T-helper 2 cell (primary cell): ENCODE measurements at places on chromosomes 11 and 22.

GRCh38 chr22:20407829-20408228 is 13.9 kb downstream of the ZNF74 start:
- no peak for DNase-seq

DNA sequence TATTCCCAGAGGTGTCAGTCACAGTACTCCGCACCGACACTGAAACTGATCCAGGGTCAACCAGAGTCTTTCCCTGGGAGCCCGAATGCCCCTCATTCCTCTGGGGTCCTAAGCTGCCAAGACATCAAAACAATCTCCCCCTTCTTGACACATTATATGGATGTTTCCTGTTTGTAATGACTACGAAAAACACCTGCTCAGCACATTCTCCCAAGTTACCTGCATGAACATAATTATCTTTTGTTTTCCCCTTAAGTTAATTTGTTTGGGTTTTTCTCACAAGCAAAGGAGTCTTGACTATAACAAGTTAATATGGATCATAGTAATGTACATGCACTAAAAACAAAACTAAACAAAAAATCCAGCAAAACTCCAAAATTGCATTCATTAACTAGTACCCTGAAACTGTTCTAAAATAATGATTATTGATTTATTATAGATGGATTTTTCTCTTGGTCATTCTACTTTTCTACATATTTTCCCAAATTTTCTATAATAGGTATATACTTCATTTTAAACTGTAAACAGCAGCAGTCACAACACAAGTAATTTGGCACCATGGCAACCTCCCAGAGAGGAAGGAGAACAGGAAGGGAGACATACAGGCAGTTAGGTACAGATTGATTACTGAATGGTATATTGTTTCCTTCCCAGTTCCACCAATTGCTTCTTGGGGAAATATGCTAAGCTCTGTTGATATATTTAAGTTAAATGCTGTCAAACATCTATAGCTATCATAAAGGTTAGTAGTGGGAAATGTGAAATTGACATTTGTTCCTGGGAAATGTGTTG is 631.5 kb downstream of the METTL15 start:
- DNase-seq: no peak

DNA sequence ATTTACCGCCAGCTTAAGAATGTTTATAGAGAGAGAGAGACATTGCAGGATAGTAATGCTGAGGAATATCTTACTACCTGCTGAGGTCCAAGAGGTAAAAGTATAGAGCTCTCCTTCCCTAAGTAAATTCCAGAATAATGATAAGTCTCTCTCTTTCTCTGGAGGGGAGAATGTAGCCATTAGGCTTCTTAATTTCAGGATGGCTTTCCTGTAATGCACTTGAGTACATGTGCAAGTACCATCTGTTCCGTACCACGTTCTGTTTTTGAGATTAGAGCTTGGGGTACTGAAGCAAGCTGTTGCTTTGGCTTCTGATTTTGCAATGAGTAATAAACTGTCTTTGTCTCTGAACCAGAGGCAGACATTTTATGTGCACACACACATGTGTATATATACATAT is 1314.0 kb downstream of the JRKL start:
- no peak for DNase-seq

DNA sequence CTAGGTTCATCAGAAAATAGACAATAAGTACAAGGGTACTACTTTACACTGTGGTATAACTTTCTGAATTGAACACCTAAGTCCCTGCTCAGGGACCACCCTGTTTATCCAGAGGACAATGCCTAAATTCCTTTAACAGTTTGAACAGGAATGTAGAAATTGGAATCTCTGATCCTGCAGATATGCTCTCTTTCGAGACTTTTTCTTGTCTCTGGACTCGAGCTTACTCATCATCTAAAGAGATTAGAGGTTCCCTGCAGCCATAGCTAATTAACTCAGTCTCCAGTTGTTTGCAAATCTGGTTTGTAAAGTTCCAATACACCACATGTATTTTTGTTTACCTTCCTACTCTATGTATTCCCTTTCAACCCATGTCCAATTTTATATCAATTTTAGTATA is 1.0 kb downstream of the HOATZ start:
- no peak for DNase-seq

DNA sequence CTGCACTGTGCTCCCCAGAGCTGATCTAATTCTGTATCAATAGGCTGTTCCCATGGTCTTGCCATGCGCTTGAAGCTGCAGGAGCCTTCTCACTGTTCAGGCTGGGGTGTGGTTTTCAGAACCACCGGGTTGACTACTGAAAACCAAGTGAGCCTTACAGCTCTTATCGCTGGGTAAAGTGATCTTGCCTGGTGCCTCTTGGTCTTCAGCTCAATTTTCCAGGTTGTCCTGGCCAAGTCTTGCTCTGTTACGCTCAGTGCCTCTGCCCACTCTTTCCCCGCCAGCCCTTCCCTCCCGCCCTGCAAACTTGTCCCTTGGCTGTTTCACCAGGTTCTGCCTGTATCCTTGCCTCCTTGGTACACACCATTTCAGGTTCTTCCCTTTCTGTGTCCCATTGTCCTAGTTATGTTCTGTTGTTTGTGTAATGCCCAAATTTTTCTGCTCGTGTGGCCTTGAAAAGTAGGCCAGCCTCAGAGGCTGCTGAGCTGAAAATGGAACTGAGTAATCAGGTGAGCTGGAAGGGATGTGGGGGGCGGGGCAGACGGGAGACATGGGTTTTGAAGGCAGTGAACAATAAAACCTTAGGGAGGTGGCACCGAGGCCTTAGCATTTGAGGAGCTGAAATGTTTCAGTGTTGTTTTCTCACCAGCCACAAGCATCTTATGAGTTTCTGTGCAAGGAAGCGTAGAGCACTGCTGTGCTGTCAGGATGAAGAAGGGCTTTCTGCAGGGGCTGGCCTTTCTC is 11.2 kb downstream of the PEX26 start:
- no peak for DNase-seq

GRCh38 chr11:76293189-76293631 is 86.9 kb upstream of the WNT11 start:
- no peak for DNase-seq

- DNase-seq: no peak
Observed at GRCh38 chr22:37563153-37564081, 3.1 kb downstream of the CDC42EP1 start.

DNA sequence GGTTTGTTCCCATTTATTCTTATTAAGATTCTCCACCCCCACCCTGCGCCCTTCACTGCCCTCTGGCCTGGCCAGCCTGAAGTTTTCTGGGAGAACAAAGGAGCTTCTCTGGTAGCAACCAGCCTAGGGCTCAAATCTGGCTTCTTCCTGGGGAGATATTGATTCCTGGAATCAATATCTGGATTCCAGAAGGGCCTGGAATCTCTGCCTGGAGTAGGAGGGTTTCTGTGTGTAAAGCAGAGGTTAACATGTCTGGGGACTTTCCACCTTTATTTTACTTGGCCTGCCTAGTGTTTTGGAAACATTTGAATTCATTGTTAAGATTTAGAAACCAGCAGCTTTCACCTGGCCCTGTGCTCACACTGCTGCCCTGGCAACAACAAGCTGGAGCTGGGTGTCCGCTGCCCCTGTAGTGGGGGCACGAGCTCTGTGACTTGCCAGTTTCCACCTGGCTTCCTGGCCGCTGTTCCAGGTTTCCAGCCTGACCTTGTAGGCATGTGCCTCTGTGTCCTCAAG is 5.5 kb downstream of the C11orf91 start:
- DNase-seq: no peak

GRCh38 chr22:23119494-23120414 is 22.0 kb downstream of the RSPH14 start:
- no peak for DNase-seq

DNA sequence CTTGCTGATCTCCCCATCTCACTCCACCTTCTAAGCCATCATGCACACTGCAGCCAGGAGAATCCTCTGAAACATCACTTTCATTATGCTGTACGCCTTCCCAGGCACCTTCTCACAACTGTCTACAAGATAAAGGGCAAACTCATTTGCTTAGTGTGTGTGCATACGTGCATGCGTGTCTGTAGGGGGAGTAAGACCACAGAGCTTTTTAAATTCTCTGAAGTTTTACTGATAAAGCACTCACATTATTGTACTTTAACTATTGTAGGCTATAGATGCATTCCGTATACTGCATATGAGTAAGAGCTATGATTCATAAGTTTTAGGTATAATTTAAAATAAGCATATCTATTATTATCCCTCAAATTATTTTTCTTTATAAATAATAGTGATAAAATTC is 15.3 kb upstream of the ANKK1 start:
- DNase-seq: no peak

GRCh38 chr22:30304495-30305244 is 15.4 kb upstream of the CASTOR1 start:
- no peak for DNase-seq

DNA sequence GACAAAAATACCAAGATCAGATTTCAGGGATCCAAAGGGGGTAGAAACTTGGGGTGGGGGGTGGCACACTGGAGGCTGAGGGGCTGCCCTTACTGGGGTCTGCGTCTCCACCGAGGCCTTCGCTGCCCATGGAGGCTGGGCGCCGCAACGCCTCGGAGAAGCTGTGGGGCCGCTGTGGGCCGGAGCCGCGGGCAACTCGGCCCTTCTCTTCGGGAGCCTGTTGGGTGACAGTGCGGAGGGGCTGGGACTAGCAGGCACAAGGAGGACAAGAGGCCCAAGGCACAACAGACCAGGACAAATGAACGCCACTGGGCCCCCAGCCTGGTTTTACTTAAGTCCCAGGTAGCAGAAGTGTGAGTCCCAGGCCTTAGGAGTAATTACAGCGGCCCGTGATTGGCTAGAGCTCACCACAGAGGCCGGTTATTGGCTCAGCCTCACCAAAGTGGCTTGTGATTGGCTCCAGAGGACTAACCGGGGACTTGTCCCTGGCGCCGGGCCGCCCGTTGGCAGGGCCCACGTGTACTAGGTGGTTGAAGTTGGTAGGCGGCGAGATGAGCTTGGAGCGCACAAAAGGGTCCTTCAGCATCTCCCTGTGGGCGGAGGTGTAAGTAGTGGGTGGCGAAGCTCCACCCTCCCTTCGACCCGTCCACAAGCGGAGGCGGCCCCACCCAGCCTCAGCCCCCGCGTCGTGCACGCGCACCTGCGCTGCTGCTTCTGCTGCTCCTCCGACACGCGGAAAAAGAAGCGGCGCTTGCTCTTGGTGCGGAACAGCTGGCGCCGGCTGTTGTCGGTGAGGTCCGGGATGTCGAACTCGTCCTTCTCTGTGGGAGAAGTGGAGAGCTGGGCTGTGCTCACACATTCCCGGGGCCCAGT is 16.5 kb upstream of the MEN1 start:
- no peak for DNase-seq

GRCh38 chr22:46041642-46042041 is 64.7 kb upstream of the WNT7B start:
- no peak for DNase-seq

DNA sequence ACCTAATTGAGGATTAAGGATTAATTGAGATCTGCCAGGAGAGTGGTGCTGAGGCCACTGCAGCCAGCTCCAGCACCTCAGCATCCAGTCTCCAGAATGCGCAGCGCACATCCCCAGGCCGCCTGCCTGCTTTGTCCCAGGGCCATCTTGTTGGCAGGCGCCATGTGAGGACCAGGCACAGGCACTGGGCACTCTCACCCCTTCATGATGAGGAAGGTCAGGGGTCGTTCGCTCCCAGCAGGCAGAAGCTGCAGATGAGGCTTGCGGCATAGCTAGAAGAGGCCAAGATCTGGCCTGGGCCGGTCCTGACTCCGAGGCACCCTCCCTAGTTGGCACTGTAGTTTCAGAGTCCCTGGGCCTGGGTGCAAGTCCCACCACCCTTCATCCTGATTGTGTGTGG is 6.4 kb downstream of the CABP2 start:
- no peak for DNase-seq

- no peak for DNase-seq
Observed at GRCh38 chr11:133835593-133836548, 9.4 kb downstream of the SPATA19 start.

DNA sequence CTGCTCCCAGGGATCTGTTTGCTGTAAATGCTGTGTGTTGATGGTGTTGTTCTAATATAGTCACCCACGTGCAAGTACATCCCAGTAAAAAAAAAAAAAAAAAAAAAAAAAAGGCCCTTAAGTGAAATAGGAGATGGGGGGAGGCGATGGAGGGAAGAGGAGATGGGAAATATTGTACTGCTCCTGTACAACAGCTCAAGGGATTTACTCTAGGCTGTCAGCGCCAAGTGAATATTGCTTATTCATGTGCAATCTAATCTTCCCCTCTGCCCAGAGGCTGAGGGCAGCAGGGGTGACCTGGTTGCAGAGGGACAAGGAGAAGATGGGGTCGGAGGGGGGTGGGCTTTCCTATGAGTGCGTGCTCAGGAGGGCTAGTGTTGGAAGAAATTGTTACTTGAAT is 206.2 kb upstream of the CADM1 start:
- no peak for DNase-seq

DNA sequence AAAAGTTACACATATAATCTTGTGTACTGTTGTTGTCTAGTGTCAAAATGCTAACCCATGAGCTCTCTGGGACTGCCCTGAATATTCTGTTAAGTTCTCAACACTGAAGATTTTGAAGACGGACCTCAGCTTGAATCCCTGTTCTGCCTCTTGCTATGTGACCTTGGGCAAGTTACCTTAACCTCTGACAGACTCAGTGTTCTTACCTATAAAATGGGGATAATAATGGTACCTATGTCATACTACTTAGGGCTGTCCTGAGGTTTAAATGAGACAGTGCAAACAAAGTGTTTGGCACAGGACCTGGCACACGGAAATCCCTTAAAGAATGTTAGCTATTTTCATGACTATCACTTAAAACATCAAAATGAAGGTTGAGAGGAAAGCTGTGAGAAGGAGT is 11.3 kb downstream of the TMEM218 start:
- no peak for DNase-seq

GRCh38 chr11:45921561-45922424 is 663 bp upstream of the LARGE2 start:
- DNase-seq: no peak

- DNase-seq: no peak
Observed at GRCh38 chr11:111733016-111733415, 33.2 kb downstream of the PPP2R1B start.

DNA sequence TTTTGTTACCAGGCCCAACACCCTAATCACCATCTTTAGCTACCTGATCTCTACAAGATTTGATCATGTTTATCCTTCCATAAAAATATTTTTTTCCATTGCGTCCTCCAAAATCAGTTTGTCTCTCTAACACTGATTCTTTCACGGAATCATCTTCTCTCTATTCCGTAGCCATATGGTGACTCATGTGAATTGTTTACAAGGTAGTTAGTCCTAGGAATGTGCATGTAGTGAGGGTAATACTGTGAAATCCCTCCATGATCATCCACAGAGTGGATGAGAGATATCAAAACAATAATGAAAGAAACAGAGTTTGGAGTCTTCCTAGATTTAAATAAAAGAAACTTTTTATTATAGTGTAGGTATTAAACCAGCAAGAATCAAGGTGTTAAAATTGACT is 230.2 kb downstream of the METTL15 start:
- no peak for DNase-seq

DNA sequence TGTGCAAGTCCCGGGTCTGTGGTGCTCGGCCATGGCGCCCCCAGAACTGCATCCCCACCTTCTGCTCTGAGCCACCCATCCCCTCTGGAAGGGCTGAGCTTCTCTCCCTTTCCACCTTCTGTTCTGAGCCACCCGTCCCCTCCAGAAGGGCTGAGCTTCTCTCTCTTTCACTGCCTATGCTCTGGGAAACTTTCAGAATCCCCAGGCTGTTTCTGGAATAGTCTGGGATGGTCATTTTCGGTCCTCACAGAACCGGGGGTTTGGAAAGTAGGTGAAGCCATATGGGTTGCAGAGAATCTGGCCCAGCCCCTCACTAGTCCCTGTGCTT is 3.4 kb upstream of the BID start:
- DNase-seq: no peak

- no peak for DNase-seq
Observed at GRCh38 chr11:85672105-85672902, 7.4 kb upstream of the CREBZF start.

- no peak for DNase-seq
Observed at GRCh38 chr11:69233744-69234570, 60.0 kb upstream of the MYEOV start.
